ENCODE measurements at places on chromosomes 1 and 21.

GRCh38 chr1:206808615-206809014 is 36.3 kb upstream of the IL10 start:
- DNase-seq = no peak

DNA sequence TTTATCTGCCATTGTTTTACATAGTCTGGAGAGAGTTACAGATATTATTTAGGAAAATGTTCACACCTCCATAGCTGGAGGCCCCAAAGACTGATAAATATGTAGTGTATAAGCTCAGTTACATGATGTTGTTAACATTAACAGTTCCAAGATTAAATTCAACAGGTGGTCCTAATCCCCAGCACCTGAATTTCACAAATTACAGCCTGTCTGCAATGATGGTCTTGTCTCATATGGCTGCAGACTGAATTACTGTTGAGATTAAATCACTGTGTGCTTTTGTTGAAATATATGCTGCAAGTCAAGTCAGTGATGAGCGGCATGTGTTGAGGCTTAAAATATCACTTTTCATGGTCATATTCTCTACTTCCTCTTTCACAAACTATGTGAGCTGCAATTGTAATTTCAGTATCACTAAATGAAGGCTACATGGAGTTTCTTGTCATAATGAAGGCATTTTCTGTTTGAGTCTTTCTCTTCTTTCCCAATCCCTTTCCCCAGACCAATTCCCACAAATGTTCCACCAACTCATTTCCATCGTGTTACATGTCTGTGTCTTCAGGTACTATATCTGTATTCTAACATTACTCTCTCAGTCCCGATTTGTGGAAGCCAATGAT is 4.2 kb downstream of the ST6GALNAC5 start:
- DNase-seq = no peak

GRCh38 chr1:32828341-32828740 is 10.9 kb downstream of the S100PBP start:
- no peak for DNase-seq

- no peak for DNase-seq
Measured at GRCh38 chr1:211738691-211739301, 63.4 kb upstream of the NEK2 start.

DNA sequence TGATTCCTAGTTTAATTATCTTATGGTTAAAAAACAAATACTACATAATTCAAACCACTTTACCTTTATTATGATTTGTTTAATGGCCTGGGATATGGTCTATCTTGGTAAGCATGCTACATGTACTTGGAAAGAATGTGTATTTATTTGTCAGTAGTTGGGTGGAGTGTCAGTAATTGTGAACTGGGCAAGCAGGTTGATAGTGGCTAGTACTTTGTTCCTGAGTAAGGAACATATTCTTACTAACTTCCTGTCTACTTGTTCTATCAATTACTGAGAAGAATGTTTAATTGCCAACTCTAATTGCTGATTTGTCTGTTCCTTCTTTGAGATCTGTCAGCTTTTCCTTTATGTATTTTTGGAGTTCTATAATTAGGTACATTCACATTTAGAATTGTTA is 49.2 kb upstream of the ABCG1 start:
- DNase-seq = no peak

GRCh38 chr1:103125219-103125618 is 16.9 kb upstream of the COL11A1 start:
- DNase-seq = no peak

DNA sequence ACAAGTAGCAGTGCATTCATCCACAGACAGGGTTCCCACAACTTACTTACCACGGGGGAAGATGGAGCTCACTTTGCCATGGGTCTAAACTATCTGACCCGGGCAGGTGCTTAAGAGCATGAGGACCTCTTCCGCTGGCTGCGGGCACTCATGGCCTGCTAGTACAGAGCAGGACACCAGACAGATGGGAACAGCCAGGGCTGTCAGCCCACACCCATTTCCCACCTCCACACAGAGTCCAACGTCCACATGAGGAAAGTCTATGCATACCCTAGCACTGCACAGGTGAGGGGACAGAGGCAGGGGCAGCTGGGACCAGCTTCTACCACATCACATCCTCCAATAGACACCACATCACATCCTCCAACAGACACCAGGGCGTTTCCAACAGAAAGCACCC is 35.8 kb upstream of the PRDM15 start:
- DNase-seq = no peak

All from activated T-helper 1 cell treated with anti-CD3 and anti-CD28 coated beads, Interleukin-2, amount 50 U/mL, for 16 hours (primary cell).